ENCODE measurements at places on chromosomes 3 and 15.
A peak's percentile ranks its signal among the peaks of the same experiment; 100 is the strongest.

DNA sequence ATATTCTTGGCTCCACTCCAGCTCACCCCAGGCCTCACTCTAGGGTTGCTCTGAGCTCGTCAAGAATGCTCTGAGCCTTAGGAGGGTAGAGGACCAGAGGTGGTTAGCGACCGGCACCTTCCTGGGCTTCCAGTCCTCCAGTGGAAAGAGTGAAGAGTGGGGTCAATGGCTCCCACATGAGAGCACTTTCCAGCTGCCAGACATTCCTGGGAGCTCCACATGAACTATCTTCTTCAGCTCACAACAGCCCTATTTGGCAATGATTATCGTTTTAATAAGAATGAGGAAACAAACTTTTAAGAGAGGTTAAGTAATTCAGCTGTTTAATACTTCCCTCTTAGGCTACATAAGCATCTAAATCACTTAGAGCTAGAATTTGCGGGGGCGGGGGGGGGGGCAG, 139.3 kb downstream of the STT3B start:
- no peak for DNase-seq

DNA sequence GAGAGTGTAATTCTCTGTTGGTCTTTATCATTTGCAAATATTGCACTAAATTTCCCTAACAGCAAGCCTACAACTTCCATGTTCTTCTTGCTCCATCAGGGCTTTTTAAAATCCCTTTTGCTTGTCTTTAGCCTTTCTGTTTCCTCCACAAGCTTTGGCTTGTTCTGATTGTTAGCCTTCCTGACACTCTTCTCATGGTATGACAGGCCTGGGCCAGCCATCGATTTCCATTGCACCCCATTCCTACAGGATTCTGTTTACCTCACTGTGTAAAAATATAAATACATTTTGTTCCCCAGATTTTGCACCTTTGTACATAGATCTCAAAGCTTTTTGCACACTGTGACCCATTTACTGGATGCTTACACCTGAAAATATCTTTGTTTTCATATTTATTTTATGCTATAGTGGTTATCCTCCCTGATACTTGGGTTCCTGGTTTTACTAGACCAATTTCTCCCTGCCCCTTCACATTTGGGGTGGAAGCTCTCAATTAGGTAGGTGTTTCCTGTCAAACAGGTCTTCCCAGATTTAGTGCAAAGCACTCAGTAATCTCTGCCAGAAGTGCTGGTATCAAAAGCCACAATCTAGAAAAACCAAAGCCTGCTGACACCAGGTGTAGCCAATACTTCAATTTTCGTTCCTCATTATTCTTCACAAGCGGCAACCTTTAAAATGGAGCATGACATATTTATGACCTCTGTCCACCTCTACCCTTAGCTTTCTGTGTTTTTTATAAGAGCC, 57.9 kb upstream of the PPP2R3A start:
- DNase-seq: no peak

GRCh38 chr15:84982301-84982920, 755 bp downstream of the PDE8A start:
- DNase-seq: peak; percentile 36

DNA sequence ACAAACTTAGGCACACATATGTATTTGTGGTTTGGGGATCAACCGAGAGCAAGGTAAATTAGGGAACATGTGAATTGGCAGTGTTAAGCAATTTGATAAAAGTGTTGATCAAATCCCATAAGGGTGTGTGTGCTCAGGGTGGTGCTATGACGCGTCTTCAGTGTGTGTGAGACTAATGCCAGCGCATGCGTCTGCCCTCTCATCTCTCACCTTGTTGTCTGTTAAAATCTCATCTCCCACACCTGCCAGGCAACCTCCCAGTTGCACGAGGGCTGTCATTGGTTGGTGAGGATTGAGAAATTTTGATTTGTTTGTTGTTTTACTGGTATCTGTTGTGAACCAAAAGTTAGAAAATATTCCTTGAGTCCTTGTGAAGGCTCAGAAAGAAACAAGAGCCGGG, 137.2 kb upstream of the ICE2 start:
- no peak for DNase-seq

- DNase-seq: no peak
These were observed 4.3 kb downstream of the CHRNA3 start for GRCh38 chr15:78616506-78616905.

DNA sequence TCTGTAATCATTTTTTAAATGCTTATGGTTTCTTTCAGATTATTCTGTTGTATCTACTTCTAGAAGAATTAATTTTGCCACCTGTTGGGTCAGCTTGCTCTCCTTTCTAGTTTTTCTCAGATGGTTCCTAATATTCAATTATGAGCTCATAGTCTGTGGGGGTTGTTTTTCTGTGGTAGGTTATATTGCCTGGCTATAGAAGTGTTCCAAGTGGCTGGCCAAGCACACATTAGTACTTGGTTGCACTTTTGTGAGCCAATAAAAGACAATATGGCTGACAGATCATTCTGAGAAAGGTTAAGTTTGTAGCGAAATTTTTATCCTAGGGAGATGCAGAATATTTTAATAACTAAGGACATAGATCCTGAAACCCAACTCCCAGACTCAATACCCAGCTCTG, 31.8 kb upstream of the FSIP1 start:
- no peak for DNase-seq

GRCh38 chr3:169579116-169579710, 84.3 kb downstream of the MECOM start:
- no peak for DNase-seq

GRCh38 chr15:83062768-83063180, 4.3 kb downstream of the BTBD1 start:
- no peak for DNase-seq

DNA sequence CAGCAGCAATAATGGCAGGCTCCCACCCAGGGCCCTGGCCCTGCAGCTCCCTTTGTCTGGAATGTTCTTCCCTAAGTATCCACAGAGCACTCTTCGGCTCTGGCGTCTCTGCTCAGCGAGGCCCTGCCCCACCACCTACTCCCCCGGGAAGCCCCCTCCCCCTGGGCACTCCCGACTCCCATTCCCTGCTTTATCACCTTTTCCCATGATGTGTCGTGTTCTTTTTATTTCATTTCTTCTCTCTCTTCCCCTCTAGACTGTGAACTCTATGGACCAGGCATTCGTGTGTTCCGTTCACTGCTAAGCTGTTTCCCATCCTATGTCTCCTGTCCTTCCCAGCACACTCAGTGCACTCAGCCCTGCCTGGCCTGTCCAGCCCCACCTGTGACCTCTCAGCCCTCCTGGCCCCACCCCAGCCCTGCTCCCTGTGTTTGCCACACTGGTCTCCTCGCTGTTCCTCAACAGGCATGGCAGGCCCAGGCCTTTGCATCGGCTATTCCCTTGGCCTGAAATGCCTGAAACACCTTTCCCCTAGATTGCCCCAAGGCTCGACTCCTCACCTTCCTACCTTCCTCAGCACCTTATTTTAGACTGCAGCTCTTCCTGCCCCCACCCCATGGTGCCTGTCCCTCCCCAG, 107.4 kb downstream of the TPRA1 start:
- no peak for DNase-seq

- no peak for DNase-seq
These were observed 28.3 kb upstream of the GALNT15 start for GRCh38 chr3:16146015-16146730.

DNA sequence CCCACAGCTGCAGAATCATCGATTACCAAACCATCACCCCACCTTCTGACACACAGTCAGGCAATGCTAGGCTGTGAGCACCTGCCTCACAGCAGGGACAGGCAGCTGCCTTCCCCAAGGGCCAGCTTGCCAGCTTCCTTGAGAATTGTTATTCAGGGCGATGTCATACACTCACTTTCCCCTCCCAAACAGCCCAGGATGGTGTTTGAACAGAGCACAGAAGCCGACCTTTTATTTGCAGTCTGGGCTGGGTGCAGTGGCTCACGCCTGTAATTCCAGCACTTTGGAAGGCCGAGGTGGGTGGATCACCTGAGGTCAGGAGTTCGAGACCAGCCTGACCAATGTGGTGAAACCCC, 84.5 kb upstream of the HERC1 start:
- DNase-seq: no peak

GRCh38 chr15:52764731-52765130, 25.4 kb downstream of the ONECUT1 start:
- no peak for DNase-seq

DNA sequence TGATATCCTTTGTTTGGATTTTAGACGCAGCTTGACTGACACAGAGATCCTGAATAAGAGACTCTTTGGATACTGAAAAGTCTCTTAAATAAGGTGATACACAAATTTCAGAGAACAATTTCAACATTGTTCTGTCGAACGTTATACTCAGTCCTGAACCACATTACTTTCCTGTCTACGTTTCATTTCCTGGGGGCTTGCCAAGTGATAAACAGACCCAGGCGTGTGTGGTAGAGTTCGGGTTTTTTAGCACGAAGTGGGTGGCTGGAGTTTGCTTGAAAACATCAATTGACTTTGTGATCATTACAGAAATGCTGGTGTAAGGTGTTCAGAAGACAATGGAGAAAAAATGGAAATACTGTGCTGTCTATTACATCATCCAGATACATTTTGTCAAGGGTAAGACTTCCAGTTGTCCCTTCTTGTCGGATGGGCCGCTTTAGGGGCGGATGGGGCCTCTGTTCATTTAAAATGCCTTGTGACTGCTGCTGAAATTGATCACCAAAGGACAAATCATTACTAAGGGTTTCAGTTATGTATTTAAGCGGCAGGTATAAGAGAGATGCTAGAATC, at the start of gene CD96:
Gene CD96 (plus strand): TSS at position 287 of the 573 bp plus-strand sequence. CDS start 52 bp downstream, at position 339.
- DNase-seq: peak; percentile 50

- no peak for DNase-seq
These were observed 20.4 kb downstream of the HDC start for GRCh38 chr15:50244959-50245624.

GRCh38 chr3:52453496-52454249, at the start of gene TNNC1:
TNNC1 (minus strand) TSS chr3:52454041; CDS start chr3:52454015, 26 bp downstream.
- DNase-seq: no peak

- DNase-seq: no peak
These were observed 38.8 kb downstream of the TM2D3 start for GRCh38 chr15:101613130-101614000.

GRCh38 chr15:36186376-36186775, 393.1 kb upstream of the CDIN1 start:
- DNase-seq: no peak

Data from activated T-cell treated with anti-CD3 and anti-CD28 coated beads for 1 hour (primary cell).